Breast epithelium (tissue), 4 donors: ENCODE measurements at places on chromosomes 11 and 22. TPM values are rescaled to one million over a fixed set of nuclear protein-coding genes. Genes with fewer than 3 reads are reported as not detected.

The MMP12 gene
- not detected for total RNA-seq

The BCO2 gene
- total RNA-seq: 3.4 TPM

The MED19 gene
- total RNA-seq: 20.6 TPM

The SERGEF gene
- 47.5 TPM for total RNA-seq

The UCP3 gene
- total RNA-seq: 1.6 TPM

The PICALM gene
- 336 TPM for total RNA-seq

The MMP1 gene
- not detected for total RNA-seq

The SERHL2 gene
- total RNA-seq: 1.3 TPM

The SORL1 gene
- total RNA-seq: 50.8 TPM

The MPEG1 gene
- total RNA-seq: 13.2 TPM
